ENCODE measurements at places on chromosomes 1 and 21. TPM values are rescaled to one million over a fixed set of nuclear protein-coding genes. Genes with fewer than 3 reads are reported as not detected.

HES5 gene
- not detected for total RNA-seq

GRCh38 chr1:53588053-53588779, 129.0 kb downstream of the DMRTB1 start:
- no peaks in the 10 kb centered on the region for H3K36me3 ChIP-seq
- no peaks in the 10 kb centered on the region for H3K27me3 ChIP-seq
- H3K27ac ChIP-seq: no peak overlapping the region
- DNase-seq: no peak
- H3K4me1 ChIP-seq: no peaks in the 10 kb centered on the region
- no peak overlapping the region for H3K4me3 ChIP-seq

UBL4B gene
- not detected for total RNA-seq

DNA sequence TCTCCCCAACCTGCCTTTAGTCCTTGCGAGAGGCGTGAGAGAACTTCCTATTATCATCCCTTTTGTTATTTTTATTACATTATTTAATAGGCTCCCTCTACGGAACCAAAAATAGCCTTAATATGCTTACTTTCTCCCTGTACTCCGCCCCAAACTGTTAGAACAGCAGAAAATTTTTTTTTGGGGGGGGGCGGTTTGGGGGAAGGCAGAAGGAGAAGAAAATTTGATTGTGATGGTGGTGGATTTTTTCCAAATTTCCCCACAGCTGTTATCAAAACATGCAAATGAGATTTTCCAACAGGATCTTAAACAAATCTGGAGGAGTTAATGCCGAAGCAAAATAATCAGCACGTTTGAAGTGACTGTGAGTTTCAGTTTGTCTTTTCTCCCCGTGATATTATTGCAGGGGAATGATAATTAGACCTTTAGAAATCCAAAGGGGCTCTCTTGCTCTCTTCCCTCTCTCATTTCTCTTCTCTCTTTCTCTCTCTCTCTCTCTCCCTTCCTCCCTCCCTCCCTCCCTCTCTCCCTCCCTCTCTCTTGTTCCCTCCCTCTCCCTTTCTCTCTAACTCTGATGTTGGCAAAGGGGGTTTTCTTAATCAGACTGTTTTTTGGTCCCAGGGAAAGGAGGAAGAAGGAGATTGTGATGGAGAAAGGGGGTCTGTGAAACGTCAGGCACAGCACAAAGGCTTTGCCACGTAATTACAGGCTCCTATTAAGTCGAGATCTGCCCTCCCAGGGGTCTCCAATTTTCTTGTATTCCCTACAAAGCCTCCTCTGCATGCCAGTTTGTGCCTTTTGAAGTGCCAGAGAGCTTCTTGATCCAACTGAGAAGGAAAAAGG, 1.1 kb upstream of the PRRX1 start:
- no peak overlapping the region for H3K27ac ChIP-seq
- H3K4me1 ChIP-seq: no peaks in the 10 kb centered on the region
- no peak for DNase-seq
- H3K36me3 ChIP-seq: no peaks in the 10 kb centered on the region
- H3K4me3 ChIP-seq: peak overlapping the region; percentile 38

- no peaks in the 10 kb centered on the region for H3K4me1 ChIP-seq
- H3K27me3 ChIP-seq: no peaks in the 10 kb centered on the region
- no peak overlapping the region for H3K27ac ChIP-seq
- no peaks in the 10 kb centered on the region for H3K36me3 ChIP-seq
Measured at GRCh38 chr1:51433269-51433971, 85.6 kb downstream of the EPS15 start.

C1orf74 gene
- 1.7 TPM for total RNA-seq

USH2A gene
- total RNA-seq: not detected

SETSIP gene
- not detected for total RNA-seq

DNA sequence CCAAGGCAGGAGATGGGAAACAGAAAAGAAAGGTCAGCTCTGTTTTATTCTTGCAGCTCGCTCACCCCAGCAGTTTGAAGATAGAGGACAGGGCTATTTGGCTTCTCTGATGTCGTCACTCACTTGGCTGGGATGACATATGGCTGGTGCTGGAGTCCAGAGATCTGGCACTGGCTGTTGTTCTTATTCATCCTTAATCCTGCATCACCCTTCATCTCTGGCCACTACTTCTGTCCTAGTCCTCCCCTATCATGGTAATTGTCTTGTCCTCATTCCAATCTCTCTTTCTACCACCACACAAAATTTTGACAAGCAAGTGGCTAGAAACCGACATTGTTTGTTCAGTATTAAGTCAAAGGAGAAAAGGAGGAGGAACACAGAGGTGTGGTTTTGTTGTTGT, 103.8 kb upstream of the PDE4B start:
- 0 out of 2 replicates have a peak, but pooled peaks cover 2% of the 10 kb centered on the region for H3K4me1 ChIP-seq
- no peak overlapping the region for H3K27ac ChIP-seq
- no peak overlapping the region for H3K4me3 ChIP-seq
- no peaks in the 10 kb centered on the region for H3K27me3 ChIP-seq
- DNase-seq: no peak
- no peaks in the 10 kb centered on the region for H3K36me3 ChIP-seq

- H3K27me3 ChIP-seq: no peaks in the 10 kb centered on the region
- no peak overlapping the region for H3K4me3 ChIP-seq
- H3K4me1 ChIP-seq: no peaks in the 10 kb centered on the region
- no peak for DNase-seq
- no peak overlapping the region for H3K27ac ChIP-seq
- no peaks in the 10 kb centered on the region for H3K36me3 ChIP-seq
Measured at GRCh38 chr1:60156371-60156770, 82.8 kb upstream of the C1orf87 start.

DNA sequence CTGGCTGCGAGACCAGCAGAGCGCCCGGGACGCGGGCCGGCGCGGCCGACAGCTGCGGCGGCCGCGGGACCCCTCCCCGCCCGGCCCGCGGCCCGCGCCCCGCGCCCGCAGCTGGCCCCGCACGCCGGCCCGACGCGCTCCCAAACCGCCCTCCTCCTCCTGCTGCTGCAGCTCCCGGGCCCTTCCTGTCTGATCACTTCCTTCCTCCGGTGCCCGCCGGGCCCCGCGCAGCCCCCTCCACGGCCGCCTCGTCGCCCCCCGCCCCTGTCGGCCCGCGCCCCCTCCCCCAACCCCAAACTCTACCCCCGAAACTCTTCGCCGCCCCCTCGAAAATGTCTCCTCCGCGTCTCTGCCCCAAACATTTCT, 594 bp downstream of the LUZP1 start:
- no peak for DNase-seq
- H3K27me3 ChIP-seq: no peaks in the 10 kb centered on the region
- no peaks in the 10 kb centered on the region for H3K36me3 ChIP-seq
- peak overlapping the region; percentile 74 for H3K4me3 ChIP-seq
- H3K27ac ChIP-seq: peak overlapping the region; percentile 75
- H3K4me1 ChIP-seq: peaks cover 23% of the 10 kb centered on the region

FCRL1 gene
- total RNA-seq: not detected

GRCh38 chr1:11653101-11653860, 948 bp downstream of the FBXO2 start:
- H3K4me1 ChIP-seq: peaks cover 29% of the 10 kb centered on the region
- no peaks in the 10 kb centered on the region for H3K27me3 ChIP-seq
- peak overlapping the region; percentile 68 for H3K4me3 ChIP-seq
- no peak for DNase-seq
- H3K36me3 ChIP-seq: no peaks in the 10 kb centered on the region

C4BPA gene
- total RNA-seq: 0.26 TPM

CRYZ gene
- total RNA-seq: 32.7 TPM

DNA sequence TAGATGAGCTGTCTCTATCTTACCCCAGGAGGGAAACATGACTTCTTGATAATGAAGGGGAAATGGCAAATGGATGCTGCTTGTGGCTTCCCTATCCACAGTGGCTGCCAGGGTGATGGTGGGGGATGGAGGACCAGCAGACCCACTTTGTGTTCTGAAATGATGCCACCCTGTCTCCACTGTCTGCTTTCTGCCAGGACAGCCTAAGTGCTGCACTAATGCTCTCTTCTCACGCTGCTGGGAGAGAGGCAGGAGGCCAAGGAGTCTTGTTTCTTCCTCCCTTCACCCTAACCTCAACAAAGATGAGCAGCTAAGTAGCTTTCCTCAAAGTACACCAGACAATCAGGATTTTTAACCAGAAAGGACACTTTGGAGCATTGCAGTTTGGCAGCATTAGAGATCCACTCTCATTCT, 36.6 kb downstream of the XCL1 start:
- H3K27me3 ChIP-seq: no peaks in the 10 kb centered on the region
- H3K4me1 ChIP-seq: no peaks in the 10 kb centered on the region
- H3K27ac ChIP-seq: no peak overlapping the region

DNA sequence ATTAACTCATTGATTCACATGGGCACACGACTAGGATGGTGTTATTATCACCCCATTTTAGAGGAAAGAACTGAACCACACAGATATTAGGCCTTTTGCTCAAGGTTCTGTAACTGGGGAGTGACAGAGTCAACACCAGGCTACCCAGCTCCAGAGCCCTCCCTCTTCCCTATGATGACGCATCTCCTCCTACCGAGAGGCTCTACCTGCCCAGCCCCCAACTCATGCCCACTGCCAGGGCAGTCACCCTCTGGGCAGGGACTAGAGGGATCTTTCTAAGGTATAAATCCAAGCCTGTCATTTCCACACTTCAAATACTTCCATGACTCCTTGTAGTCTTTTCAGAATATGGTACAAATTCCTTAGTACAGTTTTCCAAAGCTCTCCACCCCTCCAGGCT, 171.3 kb downstream of the GRIK3 start:
- H3K4me3 ChIP-seq: no peak overlapping the region
- H3K27me3 ChIP-seq: peaks cover 11% of the 10 kb centered on the region
- DNase-seq: no peak
- H3K27ac ChIP-seq: no peak overlapping the region
- no peaks in the 10 kb centered on the region for H3K36me3 ChIP-seq

DNA sequence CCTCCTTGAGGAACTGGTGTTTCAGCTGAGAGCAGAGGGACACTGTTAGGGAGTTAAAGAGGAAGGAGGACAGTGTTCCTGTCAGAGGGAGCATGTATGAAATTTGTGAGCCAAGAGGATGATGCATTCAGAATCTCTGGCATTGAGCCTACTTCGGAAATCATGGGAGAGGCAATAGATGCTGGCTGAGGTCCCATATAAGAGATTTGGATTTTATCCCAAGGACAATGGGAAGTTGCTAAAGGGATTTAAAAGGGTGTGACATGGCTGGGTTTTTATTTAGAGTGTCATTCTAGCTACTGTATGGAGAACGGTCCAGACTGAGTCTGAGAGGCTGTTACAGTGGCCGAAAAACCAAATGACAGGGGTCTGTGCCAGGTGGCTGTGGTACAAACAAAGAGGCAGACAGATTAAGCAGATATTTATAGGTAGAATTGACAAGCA, 403.2 kb upstream of the B3GALT2 start:
- H3K27me3 ChIP-seq: no peaks in the 10 kb centered on the region
- no peak overlapping the region for H3K4me3 ChIP-seq
- H3K4me1 ChIP-seq: no peaks in the 10 kb centered on the region
- H3K27ac ChIP-seq: no peak overlapping the region
- no peaks in the 10 kb centered on the region for H3K36me3 ChIP-seq

- no peak overlapping the region for H3K27ac ChIP-seq
- no peak overlapping the region for H3K4me3 ChIP-seq
- DNase-seq: no peak
- peaks cover 15% of the 10 kb centered on the region for H3K27me3 ChIP-seq
- H3K36me3 ChIP-seq: no peaks in the 10 kb centered on the region
Measured at GRCh38 chr1:30159015-30159414, 564.4 kb downstream of the MATN1 start.

DNA sequence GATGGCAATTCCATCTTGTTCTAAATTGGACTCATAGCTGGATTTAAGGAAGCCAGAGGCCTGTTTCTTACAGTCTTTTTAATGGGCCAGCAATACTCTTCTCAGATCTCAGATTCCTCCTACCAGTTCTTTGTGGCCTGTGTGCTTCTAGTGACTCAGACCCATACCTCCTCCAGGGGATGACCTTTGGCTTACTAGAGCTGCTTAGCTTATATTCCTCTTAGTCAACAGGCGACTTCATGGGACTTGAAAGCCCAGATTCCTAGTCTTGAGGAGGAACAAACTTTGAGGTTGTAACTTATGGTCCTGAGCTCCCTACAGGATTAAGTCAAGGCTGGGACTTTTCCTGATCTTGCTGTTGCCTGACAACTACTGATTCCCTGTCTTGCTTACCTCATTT, 12.4 kb upstream of the PAPPA2 start:
- no peaks in the 10 kb centered on the region for H3K27me3 ChIP-seq
- no peak overlapping the region for H3K4me3 ChIP-seq
- H3K36me3 ChIP-seq: no peaks in the 10 kb centered on the region
- H3K27ac ChIP-seq: no peak overlapping the region
- no peak for DNase-seq
- H3K4me1 ChIP-seq: no peaks in the 10 kb centered on the region

CLCA1 gene
- total RNA-seq: 0.08 TPM

GRCh38 chr1:23625459-23625858, 66.1 kb upstream of the RPL11 start:
- no peaks in the 10 kb centered on the region for H3K4me1 ChIP-seq
- no peaks in the 10 kb centered on the region for H3K27me3 ChIP-seq
- no peak overlapping the region for H3K4me3 ChIP-seq
- no peak overlapping the region for H3K27ac ChIP-seq
- no peaks in the 10 kb centered on the region for H3K36me3 ChIP-seq

- H3K27ac ChIP-seq: no peak overlapping the region
- no peak for DNase-seq
- H3K4me1 ChIP-seq: no peaks in the 10 kb centered on the region
- H3K4me3 ChIP-seq: no peak overlapping the region
- H3K36me3 ChIP-seq: no peaks in the 10 kb centered on the region
- H3K27me3 ChIP-seq: no peaks in the 10 kb centered on the region
Measured at GRCh38 chr1:62346886-62347285, 27.7 kb upstream of the KANK4 start.

- H3K4me3 ChIP-seq: peak overlapping the region; percentile 67
- peaks cover 36% of the 10 kb centered on the region for H3K4me1 ChIP-seq
- H3K36me3 ChIP-seq: no peaks in the 10 kb centered on the region
- no peaks in the 10 kb centered on the region for H3K27me3 ChIP-seq
- DNase-seq: no peak
Measured at GRCh38 chr1:41241354-41241748, 755 bp downstream of the SCMH1 start.

- no peak for DNase-seq
- no peaks in the 10 kb centered on the region for H3K27me3 ChIP-seq
- no peak overlapping the region for H3K4me3 ChIP-seq
- no peak overlapping the region for H3K27ac ChIP-seq
- no peaks in the 10 kb centered on the region for H3K36me3 ChIP-seq
Measured at GRCh38 chr1:159066108-159066507, 10.5 kb downstream of the AIM2 start.

DNA sequence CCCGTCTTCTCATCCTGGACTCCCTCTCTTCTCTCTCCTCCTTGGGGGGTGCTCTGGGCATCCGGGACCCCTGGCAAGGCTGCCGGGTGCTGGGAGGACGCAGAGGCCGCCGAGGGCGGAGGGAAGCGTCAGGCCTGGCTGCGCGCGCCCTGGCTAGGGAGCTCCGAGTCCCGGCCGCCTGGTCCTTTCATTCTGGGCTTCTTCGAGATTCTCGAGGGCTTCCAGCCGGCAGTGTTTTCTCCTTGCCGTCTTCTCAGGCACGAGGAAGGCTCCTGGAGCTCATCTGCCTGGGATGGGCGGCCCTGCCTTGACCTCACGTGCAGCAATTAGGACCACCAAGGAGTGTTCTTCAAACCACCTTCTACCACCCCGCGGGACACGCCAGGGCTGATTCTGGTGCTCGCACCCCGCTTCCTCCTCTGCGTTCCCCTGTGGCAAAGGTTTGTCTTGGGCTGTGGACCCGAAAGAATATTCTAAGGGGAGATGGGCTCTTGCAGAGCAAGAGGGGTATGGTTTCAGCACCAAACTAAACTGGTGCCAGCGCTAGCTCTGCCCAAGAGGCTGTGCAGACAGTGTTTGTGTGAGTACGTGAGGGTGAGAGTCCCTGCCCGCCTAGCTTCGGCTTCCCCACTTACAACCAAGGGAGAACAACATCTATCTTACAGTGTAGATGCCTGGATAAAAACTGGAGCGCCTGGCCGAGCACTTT, 36.5 kb downstream of the PIK3CD start:
- H3K4me3 ChIP-seq: peak overlapping the region; percentile 82
- H3K4me1 ChIP-seq: peaks cover 26% of the 10 kb centered on the region
- no peak for DNase-seq
- peak overlapping the region; percentile 84 for H3K27ac ChIP-seq

VPS13D gene
- 33.1 TPM for total RNA-seq

GNAI3 gene
- total RNA-seq: 6.4 TPM
